ENCODE measurements at places on chromosomes 11 and 22.

DNA sequence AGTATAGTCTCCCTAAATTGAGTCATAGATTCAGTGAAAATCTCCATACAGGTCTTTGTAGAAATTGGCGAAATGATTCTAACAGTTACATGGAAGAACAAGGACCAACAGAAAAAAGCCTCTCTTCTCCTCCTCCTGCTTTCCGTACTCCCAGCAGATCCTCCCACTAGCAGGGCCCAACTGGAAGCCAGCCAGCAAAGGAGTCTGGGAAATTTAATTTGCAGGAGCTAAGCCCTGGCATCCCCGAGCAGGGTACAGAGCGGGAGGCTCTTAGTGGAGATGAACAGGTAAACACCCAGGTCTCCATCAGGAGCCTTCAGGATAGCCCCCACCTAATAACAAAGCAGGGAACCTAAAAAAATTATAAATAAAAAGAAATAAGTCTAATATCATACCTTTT lies 1473.8 kb downstream of the TBC1D22A start:
- no peak overlapping the region for H3K4me3 ChIP-seq
- H3K36me3 ChIP-seq, result no peaks in the 10 kb centered on the region
- no peak overlapping the region for H3K27ac ChIP-seq
- H3K27me3 ChIP-seq, result no peaks in the 10 kb centered on the region

- no peaks in the 10 kb centered on the region for H3K4me1 ChIP-seq
- H3K36me3 ChIP-seq, result peaks cover 33% of the 10 kb centered on the region
- H3K4me3 ChIP-seq, result no peak overlapping the region
- H3K27ac ChIP-seq, result no peak overlapping the region
- no peak for DNase-seq
Measured at GRCh38 chr11:3101921-3102640, 44.9 kb upstream of the CARS1 start.

GRCh38 chr22:39135092-39135896 lies 17.2 kb downstream of the CBX7 start:
- H3K4me3 ChIP-seq, result no peak overlapping the region
- H3K36me3 ChIP-seq, result peaks cover 33% of the 10 kb centered on the region
- peaks cover 4% of the 10 kb centered on the region for H3K4me1 ChIP-seq
- no peak for DNase-seq
- H3K27ac ChIP-seq, result no peak overlapping the region
- H3K27me3 ChIP-seq, result no peaks in the 10 kb centered on the region

- peaks cover 19% of the 10 kb centered on the region for H3K4me1 ChIP-seq
- no peak overlapping the region for H3K27ac ChIP-seq
- no peaks in the 10 kb centered on the region for H3K27me3 ChIP-seq
- H3K4me3 ChIP-seq, result no peak overlapping the region
Measured at GRCh38 chr22:27134315-27134701, 476.9 kb downstream of the MIAT start.

DNA sequence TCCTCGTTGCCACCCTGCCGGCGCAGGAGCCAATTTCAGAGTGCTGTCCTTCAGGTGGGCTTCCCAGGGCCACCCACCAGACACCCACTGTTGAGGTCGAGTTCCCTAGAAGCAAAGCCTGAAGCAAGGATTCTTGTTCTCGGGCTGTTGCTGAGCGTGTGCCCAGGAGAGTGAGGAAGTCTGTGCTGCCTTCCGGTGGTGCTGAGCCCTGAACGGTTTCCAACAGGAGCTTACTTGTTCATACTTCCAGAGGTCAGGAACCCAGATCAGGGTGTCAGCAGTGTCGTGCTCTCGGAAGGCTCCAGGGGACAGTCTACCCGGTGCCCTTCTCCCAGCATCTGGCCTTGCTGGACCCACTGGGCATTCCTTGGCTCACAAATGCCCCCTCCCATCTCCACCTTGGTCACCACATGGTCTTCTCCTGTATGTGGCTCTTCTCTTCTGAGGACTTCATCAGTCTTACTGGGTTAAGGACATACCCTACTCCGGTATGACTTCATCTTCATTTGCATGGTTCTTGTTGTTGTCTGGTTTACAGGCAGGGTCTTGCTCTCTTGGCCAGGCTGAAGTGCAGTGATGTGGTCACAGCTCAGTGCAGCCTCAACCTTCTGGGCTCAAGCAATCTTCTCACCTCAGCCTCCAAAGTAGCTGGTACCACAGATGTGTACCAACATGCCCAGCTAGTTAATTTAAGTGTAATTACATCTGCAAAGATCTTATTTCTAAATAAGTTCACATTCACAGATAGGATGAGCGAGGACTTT lies 11.2 kb downstream of the SLC25A1 start:
- H3K36me3 ChIP-seq, result no peaks in the 10 kb centered on the region
- H3K27ac ChIP-seq, result no peak overlapping the region
- no peak for DNase-seq
- peaks cover 25% of the 10 kb centered on the region for H3K4me1 ChIP-seq
- H3K4me3 ChIP-seq, result no peak overlapping the region

DNA sequence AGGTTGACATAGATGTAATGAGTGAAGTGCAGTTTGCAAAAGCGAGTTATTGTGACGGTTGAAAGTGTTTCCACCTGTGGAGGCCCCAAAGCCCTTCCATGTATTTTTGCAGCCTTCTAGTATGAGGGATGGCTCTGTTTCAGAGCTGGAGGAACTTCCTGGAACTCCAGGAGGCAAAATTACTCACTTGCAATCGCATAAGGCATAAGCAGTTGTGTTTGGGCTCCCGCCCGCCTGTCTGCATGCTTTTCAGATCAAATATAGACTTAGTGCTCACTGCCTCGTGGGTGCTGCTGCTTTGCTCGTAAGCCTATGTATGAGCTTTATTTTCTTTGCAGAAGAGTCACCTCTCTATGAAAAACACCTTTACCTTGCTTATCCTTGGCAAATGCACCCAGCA lies 146.8 kb upstream of the LARGE1 start:
- no peaks in the 10 kb centered on the region for H3K36me3 ChIP-seq
- no peak overlapping the region for H3K4me3 ChIP-seq
- no peaks in the 10 kb centered on the region for H3K27me3 ChIP-seq
- H3K4me1 ChIP-seq, result no peaks in the 10 kb centered on the region
- no peak for DNase-seq
- H3K27ac ChIP-seq, result no peak overlapping the region

GRCh38 chr22:26570115-26570514 lies 19.8 kb downstream of the TPST2 start:
- peaks cover under 1% of the 10 kb centered on the region for H3K36me3 ChIP-seq
- H3K4me1 ChIP-seq, result no peaks in the 10 kb centered on the region
- DNase-seq, result no peak

- no peak overlapping the region for H3K27ac ChIP-seq
- no peak for DNase-seq
- no peaks in the 10 kb centered on the region for H3K36me3 ChIP-seq
- H3K27me3 ChIP-seq, result no peaks in the 10 kb centered on the region
- H3K4me1 ChIP-seq, result no peaks in the 10 kb centered on the region
- no peak overlapping the region for H3K4me3 ChIP-seq
Measured at GRCh38 chr22:17964156-17964555, 60.2 kb downstream of the MICAL3 start.

DNA sequence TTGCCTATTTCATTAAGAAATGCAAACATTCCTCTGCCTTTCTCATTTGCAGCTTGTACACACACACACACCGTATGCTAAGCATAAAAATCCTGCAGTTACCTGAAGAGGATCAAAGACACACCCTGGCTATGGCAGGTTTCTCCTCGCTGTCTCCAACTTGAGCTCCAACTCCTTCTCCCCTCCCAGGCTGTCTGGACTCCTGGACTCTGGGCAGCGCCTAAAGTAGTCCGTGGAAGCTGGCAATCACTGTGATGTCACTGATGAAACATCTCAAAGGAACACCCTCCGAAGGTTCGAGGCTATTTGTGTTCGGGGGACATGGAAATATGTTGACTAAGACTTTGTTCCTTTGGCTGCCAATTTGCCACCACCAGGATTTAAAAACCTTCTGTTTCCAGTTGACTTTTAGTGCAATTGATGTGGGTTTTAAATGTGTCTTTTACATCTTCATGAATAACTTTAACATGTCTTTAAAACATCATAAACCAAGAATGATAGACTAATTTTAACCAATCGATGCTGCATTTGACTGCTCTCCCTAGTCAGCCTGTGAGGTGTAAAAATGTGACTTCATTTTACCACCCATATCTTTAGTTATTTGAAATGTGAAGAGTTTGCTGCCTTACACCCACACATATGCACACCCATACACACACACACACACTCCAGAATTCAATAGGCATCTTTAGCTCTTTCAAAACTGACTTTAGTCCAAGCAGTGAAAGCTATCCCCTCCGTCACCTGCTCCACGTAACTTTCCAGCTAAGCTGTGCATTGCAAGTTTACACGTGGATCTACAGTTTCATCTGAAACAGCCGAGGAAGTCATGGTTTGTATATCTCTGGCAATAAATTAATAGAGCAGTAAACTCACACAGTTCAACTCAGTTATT lies at the start of gene SLN:
SLN (minus strand) TSS at position 196 of the 895 bp plus-strand sequence.
- no peaks in the 10 kb centered on the region for H3K27me3 ChIP-seq
- no peak for DNase-seq
- no peaks in the 10 kb centered on the region for H3K4me1 ChIP-seq
- no peaks in the 10 kb centered on the region for H3K36me3 ChIP-seq
- H3K27ac ChIP-seq, result no peak within 1 kb of the TSS

Measured in thoracic aorta (tissue), 2 donors.